ENCODE measurements at places on chromosomes 3 and 15.

GRCh38 chr3:170953229-170953628 lies 44.8 kb upstream of the EIF5A2 start:
- H3K4me1 ChIP-seq: no peaks in the 10 kb centered on the region
- H3K27me3 ChIP-seq: peaks cover 13% of the 10 kb centered on the region
- no peak for DNase-seq
- H3K36me3 ChIP-seq: no peaks in the 10 kb centered on the region
- H3K27ac ChIP-seq: no peak overlapping the region
- H3K4me3 ChIP-seq: no peak overlapping the region

DNA sequence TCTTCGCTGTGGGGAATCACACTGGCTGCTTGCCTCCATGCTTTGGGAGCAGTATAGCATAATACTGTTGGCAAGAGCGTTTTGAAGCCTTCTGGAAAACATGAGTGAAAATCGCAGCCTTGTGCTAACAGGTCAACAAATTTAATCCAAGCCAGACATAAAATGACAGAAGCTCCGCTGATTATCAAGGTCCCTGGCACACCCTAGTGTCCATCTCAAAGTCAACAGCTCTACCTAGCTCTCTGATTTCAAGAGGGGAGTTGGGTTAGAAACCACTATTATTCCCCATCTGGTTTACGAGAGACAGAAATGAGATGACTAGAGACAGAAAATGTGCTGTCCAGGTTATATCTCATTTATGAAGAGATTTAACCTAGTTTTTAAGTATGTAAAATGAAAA lies 73.6 kb upstream of the MDFIC2 start:
- H3K4me3 ChIP-seq: no peak overlapping the region
- H3K4me1 ChIP-seq: no peaks in the 10 kb centered on the region
- peaks cover 7% of the 10 kb centered on the region for H3K27me3 ChIP-seq

- H3K4me3 ChIP-seq: peak overlapping the region; percentile 16
- peak; percentile 88 for DNase-seq
- H3K27me3 ChIP-seq: no peaks in the 10 kb centered on the region
- H3K36me3 ChIP-seq: peaks cover 8% of the 10 kb centered on the region
- H3K4me1 ChIP-seq: peaks cover 79% of the 10 kb centered on the region
Observed at GRCh38 chr15:85412956-85413854, 32.8 kb downstream of the AKAP13 start.

DNA sequence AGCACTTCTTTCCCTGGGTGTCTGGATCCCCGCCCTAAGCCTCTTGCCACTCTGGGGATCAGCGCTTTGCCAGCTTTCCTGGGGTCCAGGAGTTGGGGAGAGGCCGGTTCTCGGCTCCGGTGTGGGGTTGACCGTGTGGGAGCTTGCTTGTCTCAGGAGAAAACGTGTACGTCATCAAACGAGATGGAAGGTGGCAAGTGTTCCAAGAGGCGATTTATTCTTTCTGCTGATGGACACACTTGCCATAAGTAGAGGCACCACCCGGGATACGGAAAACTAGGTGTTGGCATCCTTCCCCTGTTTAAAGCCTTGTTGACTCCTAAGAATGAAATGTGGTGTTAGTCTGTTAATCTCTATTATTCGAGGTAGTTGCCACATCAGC lies 295 bp downstream of the ZWILCH start:
- DNase-seq: no peak
- H3K27ac ChIP-seq: peak overlapping the region; percentile 98
- H3K27me3 ChIP-seq: no peaks in the 10 kb centered on the region
- peaks cover 50% of the 10 kb centered on the region for H3K4me1 ChIP-seq
- peaks cover 49% of the 10 kb centered on the region for H3K36me3 ChIP-seq
- H3K4me3 ChIP-seq: peak overlapping the region; percentile 88

DNA sequence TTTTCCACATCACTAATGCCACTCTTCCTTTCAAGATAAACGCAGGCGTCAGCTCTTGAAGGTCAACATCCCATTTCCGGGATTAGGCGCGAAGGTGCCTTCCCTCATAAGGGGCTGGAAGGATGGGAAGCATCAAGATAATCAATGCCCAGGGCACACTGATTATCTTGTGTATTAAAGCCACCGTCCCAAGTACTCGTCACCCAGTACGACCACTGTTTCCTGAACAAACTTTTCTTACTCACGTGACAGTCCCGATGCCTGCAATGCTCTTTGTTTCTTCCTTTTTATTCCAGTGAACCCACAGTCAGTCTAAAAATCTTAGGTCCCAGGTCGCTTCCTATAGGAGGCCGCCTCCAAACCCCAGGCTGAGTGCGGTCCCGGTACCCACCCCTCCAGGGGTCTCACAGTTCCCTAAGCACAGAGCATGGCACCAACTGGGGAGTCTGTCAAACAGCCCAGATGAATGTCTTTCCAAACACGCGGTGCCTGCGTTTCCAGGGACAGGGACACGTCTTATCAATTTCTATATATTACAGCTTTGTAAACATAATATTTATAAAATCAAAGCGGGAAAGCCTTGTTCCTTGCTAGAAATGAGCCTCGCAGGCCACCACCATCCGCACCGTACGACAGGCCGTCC lies 589 bp downstream of the ANAPC13 start:
- peak overlapping the region; percentile 98 for H3K27ac ChIP-seq
- H3K4me1 ChIP-seq: peaks cover 45% of the 10 kb centered on the region
- peak; percentile 28 for DNase-seq
- H3K4me3 ChIP-seq: peak overlapping the region; percentile 92
- peaks cover 36% of the 10 kb centered on the region for H3K36me3 ChIP-seq

DNA sequence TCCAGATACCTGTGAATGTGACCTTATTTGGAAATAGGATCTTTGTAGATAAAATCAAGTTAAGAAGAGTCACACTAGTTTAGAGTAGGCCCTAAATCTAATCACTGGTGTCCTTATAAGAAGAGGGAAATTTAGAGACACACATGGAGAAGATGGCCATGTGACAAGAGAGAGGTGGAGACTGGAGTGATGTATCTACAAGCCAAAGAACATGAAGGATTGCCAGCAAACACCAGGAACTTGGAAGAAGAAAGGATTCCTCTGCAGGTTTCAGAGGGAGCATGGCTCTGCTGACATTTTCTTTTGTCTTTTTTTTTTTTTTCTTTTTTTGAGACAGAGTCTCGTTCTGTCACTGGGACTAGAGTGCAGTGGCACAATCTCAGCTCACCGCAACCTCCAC lies 20.8 kb downstream of the ARHGEF3 start:
- peak overlapping the region; percentile 75 for H3K27ac ChIP-seq
- no peaks in the 10 kb centered on the region for H3K27me3 ChIP-seq
- H3K4me1 ChIP-seq: peaks cover 92% of the 10 kb centered on the region
- peaks cover 29% of the 10 kb centered on the region for H3K36me3 ChIP-seq
- DNase-seq: no peak

- peak; percentile 27 for DNase-seq
- peaks cover 31% of the 10 kb centered on the region for H3K36me3 ChIP-seq
- H3K27ac ChIP-seq: no peak overlapping the region
- no peaks in the 10 kb centered on the region for H3K27me3 ChIP-seq
- H3K4me3 ChIP-seq: no peak overlapping the region
Observed at GRCh38 chr3:38397320-38397719, 50.7 kb downstream of the XYLB start.
